Stimulated activated CD4-positive, alpha-beta T cell treated with anti-CD3 and anti-CD28 coated beads, Interleukin-2, amount 100 ng/mL, for 48 hours (primary cell): ENCODE measurements at places on chromosomes 6 and 20.

- DNase-seq = no peak
Measured at GRCh38 chr6:29954272-29954671, 11.9 kb downstream of the HLA-A start.

GRCh38 chr6:35147026-35147425 lies 5.9 kb upstream of the TCP11 start:
- no peak for DNase-seq

GRCh38 chr6:166760288-166760687 lies 133.2 kb upstream of the RPS6KA2 start:
- DNase-seq = peak; percentile 35

GRCh38 chr6:100246206-100246605 lies 218.5 kb downstream of the SIM1 start:
- no peak for DNase-seq

GRCh38 chr6:148701375-148701774 lies 45.5 kb upstream of the UST start:
- DNase-seq = no peak

DNA sequence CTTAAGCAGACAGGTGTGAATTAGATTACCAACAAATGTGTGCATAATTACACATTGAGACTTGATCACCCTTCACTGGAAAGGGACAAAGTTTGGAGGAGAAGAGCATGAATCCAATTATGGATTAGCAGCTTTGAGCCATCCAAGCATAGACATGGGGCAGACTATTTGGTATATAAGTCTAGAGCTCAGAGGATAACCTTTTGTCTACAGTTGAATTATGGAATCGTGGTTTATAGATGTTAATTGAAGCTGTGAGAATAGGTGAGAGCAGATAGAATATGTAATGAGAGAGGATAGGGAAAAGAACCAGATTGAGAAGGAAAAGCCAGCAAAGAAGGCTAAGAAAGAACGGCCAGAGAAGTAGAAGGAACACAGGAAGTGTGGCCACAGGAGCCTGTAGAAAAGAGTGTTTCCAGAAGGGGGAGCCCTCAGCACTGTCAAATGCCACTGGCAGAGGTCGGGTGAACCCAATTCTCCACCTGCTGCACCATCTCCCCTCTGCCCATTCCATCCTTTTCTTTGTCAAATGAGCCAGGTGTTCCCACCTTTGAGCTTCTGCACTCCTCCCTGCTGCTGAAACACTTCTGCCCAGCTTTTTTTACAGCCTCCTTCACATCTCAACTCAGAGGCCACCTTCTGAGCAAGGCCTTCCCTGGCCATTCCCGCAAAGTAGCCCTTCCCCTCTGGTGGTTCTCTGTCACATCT lies 7.3 kb downstream of the DNTTIP1 start:
- DNase-seq = peak; percentile 55

DNA sequence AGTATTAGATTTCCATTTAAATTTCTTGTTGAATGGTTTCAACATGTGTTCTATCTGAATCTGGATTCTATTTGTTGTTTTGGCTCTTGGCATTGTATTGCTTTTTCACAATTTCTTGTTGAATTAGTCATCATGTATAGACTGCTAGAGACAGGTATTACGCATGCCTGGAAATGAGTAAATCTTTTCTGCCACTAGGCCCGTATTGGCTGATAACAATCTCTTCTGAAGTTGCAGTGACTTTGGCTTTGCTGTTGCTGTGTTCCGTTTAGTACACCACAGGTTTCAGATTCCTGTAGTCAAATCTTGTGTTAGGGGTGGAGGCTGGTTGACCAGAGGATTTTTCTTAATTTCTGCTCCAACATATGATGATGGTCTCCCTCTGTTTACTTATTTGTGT lies 1339.4 kb downstream of the GRIK2 start:
- DNase-seq = no peak

GRCh38 chr6:39402239-39402751 lies 79.8 kb upstream of the KCNK16 start:
- DNase-seq = no peak

DNA sequence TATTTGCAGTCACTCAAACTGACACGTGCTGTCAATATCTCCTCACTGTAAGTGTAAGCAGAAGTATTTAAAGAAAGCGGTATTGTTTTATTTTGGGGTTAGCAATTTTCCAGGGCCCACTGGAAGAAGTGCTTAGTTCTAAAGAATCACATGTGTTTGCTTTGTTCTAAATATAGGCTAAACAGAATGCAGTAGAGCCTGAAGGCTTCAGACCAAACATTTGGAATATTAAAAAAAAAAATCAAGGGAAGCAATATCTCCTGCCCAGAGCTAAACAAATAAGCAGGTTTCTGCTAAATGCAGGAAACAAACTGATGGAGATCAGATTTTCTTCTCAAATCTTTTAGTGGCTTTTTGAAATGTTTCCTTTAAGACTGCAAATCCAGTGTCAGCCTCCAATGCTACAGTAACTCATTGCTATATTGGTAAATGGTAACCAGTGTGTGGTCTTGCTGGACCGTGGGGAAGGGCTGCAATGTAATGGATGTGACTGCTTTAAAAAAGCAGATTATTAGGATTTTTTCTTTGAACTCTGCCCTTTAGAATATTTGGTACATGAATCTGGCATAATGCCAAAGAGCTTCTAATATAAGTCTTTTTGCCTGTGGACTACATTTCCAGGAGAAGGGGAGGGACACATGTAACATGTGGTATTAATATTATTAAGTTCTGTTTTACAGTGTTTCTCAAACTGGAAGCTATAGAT lies 317.1 kb upstream of the FERMT1 start:
- DNase-seq = no peak

GRCh38 chr6:129578315-129578714 lies 131.7 kb downstream of the ARHGAP18 start:
- DNase-seq = no peak
